ENCODE measurements at places on chromosomes 7 and 10. TPM values are rescaled to one million over a fixed set of nuclear protein-coding genes. Genes with fewer than 3 reads are reported as not detected.

DNA sequence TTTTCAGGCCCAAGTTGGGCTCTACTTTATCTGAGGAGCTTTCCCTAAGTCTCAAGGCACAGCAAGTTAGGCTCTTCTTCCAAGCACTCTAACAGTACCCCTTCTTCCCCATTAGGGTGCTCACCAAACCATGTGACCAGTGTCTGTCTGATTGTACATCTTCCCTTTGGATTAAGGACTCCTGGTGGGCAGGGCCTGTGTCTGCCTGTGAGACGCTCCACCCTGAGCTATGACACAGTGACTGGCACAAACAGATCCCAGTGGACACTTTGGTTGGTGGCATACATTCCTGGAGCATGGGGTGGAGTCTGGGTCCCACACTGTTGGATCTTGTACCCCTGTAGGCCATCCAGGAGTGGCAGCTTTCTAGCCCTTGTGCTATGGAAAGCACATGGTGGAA lies 23.8 kb downstream of the PLPP4 start:
- peaks cover 4% of the 10 kb centered on the region for H3K27me3 ChIP-seq
- DNase-seq: no peak
- no peak overlapping the region for H3K27ac ChIP-seq
- no peak overlapping the region for H3K4me3 ChIP-seq
- H3K4me1 ChIP-seq: no peaks in the 10 kb centered on the region

GRCh38 chr7:72053292-72053691 lies 358.8 kb downstream of the CALN1 start:
- H3K4me3 ChIP-seq: no peak overlapping the region
- H3K27ac ChIP-seq: no peak overlapping the region
- H3K36me3 ChIP-seq: no peaks in the 10 kb centered on the region
- no peaks in the 10 kb centered on the region for H3K27me3 ChIP-seq
- DNase-seq: no peak

The PGAM2 gene
- total RNA-seq: 1.7 TPM

DNA sequence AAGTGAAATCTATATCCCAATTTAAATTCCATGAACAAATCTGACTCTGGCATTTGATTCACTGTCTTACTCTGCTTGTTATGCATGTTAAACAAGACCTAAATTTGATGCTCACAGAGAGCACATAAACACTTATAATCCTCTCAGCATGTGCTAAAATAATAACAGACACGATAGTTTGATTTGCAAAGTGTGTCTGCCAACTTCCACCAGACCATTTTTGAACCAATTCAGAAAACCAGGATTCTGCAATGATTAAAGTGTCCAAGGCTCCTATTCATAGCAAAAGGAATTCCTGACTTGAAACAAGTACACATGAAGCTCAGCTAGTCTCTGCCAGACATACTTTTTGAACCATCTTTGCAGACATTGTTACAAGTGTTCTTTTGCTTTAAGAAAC lies 11.2 kb downstream of the RBM20 start:
- H3K4me1 ChIP-seq: peaks cover 21% of the 10 kb centered on the region
- no peak for DNase-seq
- no peak overlapping the region for H3K27ac ChIP-seq
- peaks cover 27% of the 10 kb centered on the region for H3K27me3 ChIP-seq

DNA sequence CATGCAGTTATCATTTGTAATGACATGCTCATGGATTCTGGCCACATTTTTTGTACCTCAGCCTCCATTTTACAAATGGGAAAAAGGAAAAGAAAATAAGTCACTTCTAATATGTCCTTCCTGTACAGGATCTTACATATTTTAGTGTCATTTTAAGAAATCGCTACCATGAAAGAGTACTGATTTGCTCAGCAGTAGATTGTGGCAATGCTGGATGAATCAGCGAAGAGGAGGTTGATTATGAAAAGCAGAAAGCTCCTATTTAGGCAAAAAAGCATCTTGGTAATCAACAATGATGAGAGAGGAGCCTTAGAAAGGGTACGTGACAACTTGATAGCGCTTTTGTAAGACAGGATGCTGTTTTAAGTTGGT lies 522.9 kb downstream of the PARD3 start:
- H3K27me3 ChIP-seq: peaks cover 16% of the 10 kb centered on the region
- peak overlapping the region; percentile 6 for H3K4me3 ChIP-seq
- no peak for DNase-seq
- no peaks in the 10 kb centered on the region for H3K36me3 ChIP-seq

The EPHA1 gene
- 4.2 TPM for total RNA-seq

GRCh38 chr7:137462074-137462715 lies 118.7 kb upstream of the PTN start:
- H3K4me1 ChIP-seq: no peaks in the 10 kb centered on the region
- H3K27me3 ChIP-seq: no peaks in the 10 kb centered on the region
- no peak overlapping the region for H3K27ac ChIP-seq
- H3K36me3 ChIP-seq: no peaks in the 10 kb centered on the region
- H3K4me3 ChIP-seq: no peak overlapping the region

- H3K27ac ChIP-seq: no peak overlapping the region
- H3K4me3 ChIP-seq: no peak overlapping the region
- H3K4me1 ChIP-seq: peaks cover 12% of the 10 kb centered on the region
- H3K36me3 ChIP-seq: peaks cover 14% of the 10 kb centered on the region
- peak; percentile 3 for DNase-seq
These were observed 30.0 kb downstream of the MYOF start for GRCh38 chr10:93452143-93452542.

- H3K4me1 ChIP-seq: peaks cover 15% of the 10 kb centered on the region
- H3K36me3 ChIP-seq: peaks cover 9% of the 10 kb centered on the region
- no peak for DNase-seq
- no peak overlapping the region for H3K27ac ChIP-seq
These were observed 51.7 kb downstream of the SNX10 start for GRCh38 chr7:26343320-26343832.

GRCh38 chr10:123930340-123931001 lies 38.9 kb upstream of the CPXM2 start:
- peaks cover 14% of the 10 kb centered on the region for H3K27me3 ChIP-seq
- peaks cover 2% of the 10 kb centered on the region for H3K36me3 ChIP-seq
- no peak overlapping the region for H3K4me3 ChIP-seq
- DNase-seq: no peak
- no peak overlapping the region for H3K27ac ChIP-seq

GRCh38 chr10:11831520-11831951 lies 8.4 kb downstream of the PROSER2 start:
- no peaks in the 10 kb centered on the region for H3K4me1 ChIP-seq
- no peak overlapping the region for H3K4me3 ChIP-seq
- H3K27ac ChIP-seq: no peak overlapping the region

- no peak overlapping the region for H3K4me3 ChIP-seq
- no peak for DNase-seq
- no peak overlapping the region for H3K27ac ChIP-seq
- H3K27me3 ChIP-seq: peaks cover 41% of the 10 kb centered on the region
- peaks cover 18% of the 10 kb centered on the region for H3K4me1 ChIP-seq
These were observed 154.7 kb downstream of the PRPF18 start for GRCh38 chr10:13741438-13741837.

DNA sequence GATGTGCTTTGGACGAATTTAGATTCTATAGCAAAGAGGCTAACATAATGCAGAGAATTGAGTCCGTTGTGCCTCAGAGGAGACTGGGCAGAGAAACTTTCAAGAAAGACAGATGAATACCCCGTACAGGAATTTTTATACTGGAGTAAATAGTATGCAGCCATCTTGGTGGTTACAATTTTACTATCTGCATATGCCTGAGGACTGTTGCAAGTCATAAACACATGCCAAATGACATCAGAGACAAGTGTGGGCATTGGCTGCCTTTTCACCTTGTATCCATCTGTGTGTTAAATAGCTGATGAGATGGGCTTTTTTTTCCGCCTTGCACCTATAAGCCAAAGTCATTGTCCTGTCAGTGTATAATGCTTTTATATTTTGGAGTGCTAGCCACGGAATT lies 267.5 kb upstream of the SP4 start:
- H3K27ac ChIP-seq: no peak overlapping the region
- H3K4me3 ChIP-seq: no peak overlapping the region
- no peak for DNase-seq

The MUC3A gene
- not detected for total RNA-seq

The MSMB gene
- total RNA-seq: not detected

The EGR2 gene
- total RNA-seq: 76.7 TPM

The OR2A12 gene
- total RNA-seq: not detected

The TFPI2 gene
- total RNA-seq: 0.34 TPM

DNA sequence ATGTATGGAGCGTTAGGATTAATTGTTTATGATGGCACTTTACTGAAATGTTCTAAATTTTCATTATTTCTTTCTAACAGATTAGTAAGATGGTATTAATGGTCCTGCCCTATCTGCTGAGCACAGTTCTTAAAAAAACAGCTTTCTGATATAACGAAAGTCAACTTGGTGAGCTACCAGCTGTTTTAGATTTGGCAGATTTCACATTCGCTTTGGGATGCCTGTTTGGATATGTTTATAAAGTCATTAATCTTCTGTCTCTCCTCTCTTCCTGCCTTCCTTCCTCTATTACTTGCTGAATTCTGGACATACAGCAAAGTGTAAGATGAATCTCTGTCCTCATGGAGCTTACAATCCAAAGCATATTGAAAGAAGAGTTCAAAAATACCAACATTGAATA lies 396.8 kb upstream of the LRGUK start:
- H3K36me3 ChIP-seq: no peaks in the 10 kb centered on the region
- no peak overlapping the region for H3K27ac ChIP-seq
- H3K4me3 ChIP-seq: no peak overlapping the region
- H3K4me1 ChIP-seq: no peaks in the 10 kb centered on the region
- DNase-seq: no peak

GRCh38 chr7:30613366-30614325 lies 19.0 kb downstream of the GARS1 start:
- H3K4me3 ChIP-seq: peak overlapping the region; percentile 29
- peak overlapping the region; percentile 83 for H3K27ac ChIP-seq
- DNase-seq: no peak
